ENCODE measurements at places on chromosomes 16 and 17.

DNA sequence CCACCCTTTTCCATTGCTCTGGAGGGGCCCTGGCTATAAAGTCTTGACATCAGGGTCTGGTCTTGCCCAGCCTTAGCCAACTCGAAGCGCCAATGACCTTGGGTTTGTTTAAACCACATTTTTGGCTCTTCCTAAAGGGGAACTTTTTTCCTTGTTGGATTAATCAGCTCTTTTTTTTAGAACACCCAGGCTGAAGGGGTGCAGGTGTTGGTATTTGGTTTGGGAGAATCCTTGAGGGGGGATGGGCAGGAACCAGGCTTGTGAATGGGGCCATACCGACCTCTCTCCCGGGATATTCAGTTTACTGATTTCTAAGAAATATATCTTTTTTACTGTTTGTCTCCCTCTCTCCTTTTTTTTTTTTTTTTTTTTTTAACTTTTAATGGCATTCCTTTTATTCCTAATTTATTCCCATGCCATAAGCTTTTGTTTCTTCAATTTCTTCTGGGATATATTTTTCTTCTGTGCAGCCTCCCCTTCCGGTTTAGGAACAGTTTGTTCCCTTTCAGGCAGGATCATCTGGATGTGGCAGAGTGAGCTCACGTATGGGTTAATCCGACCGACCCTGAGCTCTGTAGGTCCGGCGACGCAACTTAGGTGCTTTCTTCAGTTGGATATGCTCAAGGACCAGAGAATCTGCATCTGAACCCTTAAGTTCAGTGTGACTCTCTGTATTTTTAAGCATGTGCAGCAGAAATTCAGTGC, 129.5 kb downstream of the ABCC6 start:
- DNase-seq: no peak

DNA sequence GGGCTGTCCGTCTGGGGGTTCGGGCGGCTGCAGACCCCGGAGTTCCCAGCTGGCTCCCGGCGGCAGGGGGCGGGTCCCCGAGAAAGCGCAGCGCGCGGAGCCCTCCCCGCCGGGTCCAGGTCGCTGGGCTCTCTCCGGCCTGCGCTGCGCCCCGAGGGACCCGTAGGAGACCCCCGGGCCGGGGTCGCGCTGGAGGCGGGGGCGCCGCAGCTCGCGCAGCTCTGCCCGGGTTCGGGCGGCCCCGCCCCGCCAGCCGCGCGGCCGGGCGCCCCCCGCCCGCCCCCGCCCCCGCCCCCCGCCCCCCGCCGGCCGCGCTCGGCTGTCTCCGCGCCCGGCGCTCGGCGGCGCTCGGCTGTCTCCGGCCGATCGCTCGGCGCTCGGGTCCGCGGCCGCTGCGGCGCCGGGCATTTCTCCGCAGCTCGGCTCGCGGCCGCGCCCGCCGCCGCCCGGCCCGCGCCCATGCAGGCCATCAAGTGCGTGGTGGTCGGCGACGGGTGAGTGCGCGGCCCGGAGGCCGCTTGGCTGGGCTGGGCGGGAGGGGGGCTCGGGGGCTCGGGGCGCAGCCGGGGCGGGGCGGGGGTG, at the start of gene RAC3:
Gene RAC3 (plus strand): TSS at position 376 of the 582 bp plus-strand sequence. CDS start 84 bp downstream, at position 460.
- DNase-seq: no peak

GRCh38 chr16:24758373-24758772, 28.9 kb downstream of the TNRC6A start:
- DNase-seq: no peak

DNA sequence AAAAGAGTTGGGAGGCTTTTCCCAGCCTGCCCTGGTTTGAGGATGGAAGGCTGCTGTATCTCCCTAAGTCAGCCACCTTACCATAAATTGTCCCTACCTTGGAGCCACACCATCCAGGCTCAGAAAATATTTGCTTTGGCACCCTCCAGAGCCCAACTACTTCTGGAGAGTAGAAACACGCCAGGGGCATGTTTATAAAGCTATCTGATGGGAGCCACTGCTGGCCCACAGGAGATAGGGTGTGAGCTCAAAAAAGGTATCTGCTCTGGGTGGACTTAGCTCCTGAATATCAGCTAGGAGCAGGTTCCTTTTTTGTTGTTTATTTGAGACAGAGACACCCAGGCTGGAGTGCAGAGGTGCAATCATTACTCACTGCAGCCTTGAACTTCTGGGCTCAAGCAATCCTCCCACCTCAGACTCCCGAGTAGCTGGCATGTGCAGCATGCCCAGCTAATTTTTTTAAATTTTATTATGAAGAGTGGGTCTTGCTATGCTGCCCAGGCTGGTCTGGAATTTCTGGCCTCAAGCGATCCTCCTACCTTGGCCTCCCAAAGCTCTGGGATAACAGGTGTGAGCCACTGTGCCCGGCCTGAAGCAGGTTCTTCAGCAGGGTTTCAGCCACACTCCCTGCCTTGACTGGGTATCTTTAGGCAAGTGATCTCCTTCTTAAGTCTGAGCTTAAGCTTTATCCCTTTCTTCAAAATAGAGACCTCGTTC, 147.1 kb downstream of the SALL1 start:
- DNase-seq: no peak

GRCh38 chr17:41528959-41529353, 848 bp upstream of the KRT19 start:
- DNase-seq: no peak

DNA sequence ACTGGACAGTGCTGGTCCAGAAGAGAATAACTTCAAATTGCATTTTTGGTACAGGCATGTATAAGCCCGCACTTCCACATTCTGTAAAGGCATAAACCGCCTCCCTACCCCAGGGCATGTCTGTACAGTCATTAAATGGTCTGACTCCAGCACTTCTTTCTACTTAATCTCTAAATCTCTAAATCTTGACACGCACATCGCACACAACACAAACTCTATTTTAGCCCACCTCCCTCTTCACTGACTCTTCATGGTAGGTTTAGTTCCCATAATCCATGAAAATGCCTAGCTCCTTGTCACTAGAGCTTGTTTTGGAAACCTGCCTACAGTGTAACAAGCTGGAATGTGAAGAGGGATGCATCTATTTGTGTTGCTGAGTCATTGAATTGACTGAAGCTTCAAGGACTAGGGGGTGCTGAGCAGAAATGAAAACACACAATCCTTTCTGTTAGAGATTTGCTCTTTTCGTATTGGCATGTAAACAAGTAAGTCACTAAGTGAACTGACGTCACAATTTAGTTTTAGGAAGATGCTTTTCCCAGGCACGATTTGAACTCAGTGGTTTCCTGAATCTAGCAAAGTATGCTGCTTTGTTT, 1.6 kb upstream of the DUSP14 start:
- DNase-seq: no peak

Measured in testis (tissue), 5 donors.